Ascending aorta (tissue), 2 donors: ENCODE measurements at places on chromosomes 7 and 10. TPM values are rescaled to one million over a fixed set of nuclear protein-coding genes. Genes with fewer than 3 reads are reported as not detected.

Gene ZP3
- 1.1 TPM for total RNA-seq

Gene HEPACAM2
- total RNA-seq, result not detected

Gene LRIT1
- total RNA-seq, result not detected

Gene VSTM4
- total RNA-seq, result 17.7 TPM

Gene GPER1
- total RNA-seq, result 11.3 TPM

Gene MINDY4
- total RNA-seq, result 6.0 TPM

GRCh38 chr10:90856261-90856660, 1.6 kb downstream of the HTR7 start:
- peaks cover 5% of the 10 kb centered on the region for H3K4me1 ChIP-seq
- no peaks in the 10 kb centered on the region for H3K36me3 ChIP-seq
- no peak for DNase-seq
- no peak overlapping the region for H3K27ac ChIP-seq

DNA sequence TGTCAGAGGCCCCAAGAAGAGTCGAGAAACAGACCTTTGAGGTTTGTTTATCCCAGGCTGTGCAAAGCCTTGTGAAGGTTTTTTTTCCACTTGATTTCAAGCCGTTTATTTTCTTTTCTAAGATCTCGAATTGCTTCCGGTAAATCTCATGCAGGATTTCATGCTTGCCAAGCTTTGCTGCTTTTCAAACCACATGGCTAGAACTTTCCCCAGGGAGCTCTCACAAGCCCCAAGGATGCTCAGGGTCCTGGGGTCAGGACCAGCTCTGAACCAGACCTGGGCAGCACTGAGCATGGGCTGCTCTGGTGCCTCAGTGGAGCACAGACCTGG, 48.0 kb upstream of the AQP1 start:
- peak overlapping the region; percentile 66 for H3K27ac ChIP-seq
- H3K27me3 ChIP-seq, result no peaks in the 10 kb centered on the region
- peaks cover 11% of the 10 kb centered on the region for H3K36me3 ChIP-seq
- H3K4me1 ChIP-seq, result peaks cover 24% of the 10 kb centered on the region

DNA sequence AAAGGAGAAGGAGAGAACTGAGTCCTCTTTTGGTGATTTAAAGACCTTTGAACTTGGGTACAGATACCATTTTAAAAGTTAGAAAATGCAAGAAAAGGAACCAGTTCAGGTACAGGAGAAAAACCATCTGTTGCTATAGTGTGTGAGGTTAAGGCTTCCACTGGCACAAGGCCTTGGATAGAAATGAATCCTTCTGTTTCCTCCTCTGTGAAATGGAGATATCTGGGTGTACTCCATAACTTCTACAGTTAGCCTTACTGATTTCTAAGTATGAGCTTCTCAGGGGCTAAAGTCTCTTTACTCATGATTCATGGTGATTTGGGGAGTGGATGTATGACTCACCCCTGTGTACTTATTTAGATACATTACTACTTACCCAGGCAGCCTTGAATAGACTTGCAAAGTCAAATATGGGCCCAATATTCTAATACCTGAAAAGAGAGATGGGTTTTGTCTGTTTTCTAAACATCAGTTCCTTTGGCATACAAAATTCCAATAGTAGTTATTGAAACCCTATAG, 117.2 kb upstream of the ADO start:
- H3K36me3 ChIP-seq, result no peaks in the 10 kb centered on the region
- no peak overlapping the region for H3K27ac ChIP-seq
- H3K4me1 ChIP-seq, result no peaks in the 10 kb centered on the region
- no peak overlapping the region for H3K4me3 ChIP-seq

- no peaks in the 10 kb centered on the region for H3K4me1 ChIP-seq
- H3K36me3 ChIP-seq, result no peaks in the 10 kb centered on the region
- no peak overlapping the region for H3K4me3 ChIP-seq
- no peak for DNase-seq
- H3K27ac ChIP-seq, result no peak overlapping the region
- H3K27me3 ChIP-seq, result no peaks in the 10 kb centered on the region
Measured at GRCh38 chr10:99551158-99551557, 18.4 kb downstream of the NKX2-3 start.

DNA sequence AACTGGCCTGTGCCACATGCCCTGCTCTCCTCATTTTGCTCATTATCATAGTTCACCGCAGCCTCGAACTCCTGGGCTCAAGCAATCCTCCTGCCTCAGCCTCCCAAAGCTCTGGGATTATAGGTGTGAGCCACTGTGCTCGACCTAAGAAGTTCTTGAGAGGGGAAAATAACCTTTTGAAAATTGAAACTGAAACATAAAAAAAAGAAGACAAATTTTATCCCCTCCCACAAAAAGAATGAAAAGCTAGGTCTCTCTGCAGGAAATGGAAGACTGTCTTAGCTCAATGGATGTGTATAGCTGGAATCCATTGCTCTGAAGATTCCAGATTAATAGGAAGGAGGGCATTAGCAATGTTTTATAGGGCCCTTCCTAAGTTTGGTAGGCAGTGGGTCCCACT, 2.0 kb upstream of the EXOC6 start:
- H3K4me1 ChIP-seq, result no peaks in the 10 kb centered on the region
- H3K27ac ChIP-seq, result no peak overlapping the region
- H3K4me3 ChIP-seq, result no peak overlapping the region
- H3K36me3 ChIP-seq, result no peaks in the 10 kb centered on the region

- no peaks in the 10 kb centered on the region for H3K36me3 ChIP-seq
- no peaks in the 10 kb centered on the region for H3K27me3 ChIP-seq
- no peak overlapping the region for H3K27ac ChIP-seq
- DNase-seq, result no peak
- H3K4me3 ChIP-seq, result no peak overlapping the region
Measured at GRCh38 chr7:68245688-68246087, 1249.1 kb downstream of the TYW1 start.

DNA sequence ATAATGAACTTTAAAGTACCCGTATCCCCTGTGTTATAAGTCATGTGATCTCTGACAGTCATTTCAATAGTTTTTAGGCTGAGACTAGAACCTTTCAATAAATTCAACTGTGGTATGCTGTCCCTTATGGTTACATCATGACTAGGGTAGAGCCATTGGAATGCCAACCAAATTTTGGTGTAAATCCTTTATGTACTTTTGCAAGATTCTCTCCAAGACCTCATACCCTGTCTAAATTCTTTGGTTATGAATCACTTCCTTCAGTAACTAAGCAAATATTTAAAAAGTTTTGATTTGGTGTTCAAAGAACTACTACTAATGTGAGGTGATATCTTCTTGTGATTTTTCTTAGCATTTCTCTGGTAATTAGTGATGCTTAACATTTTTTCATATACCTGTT, 20.8 kb upstream of the OR6B1 start:
- no peaks in the 10 kb centered on the region for H3K4me1 ChIP-seq
- H3K4me3 ChIP-seq, result no peak overlapping the region
- no peaks in the 10 kb centered on the region for H3K36me3 ChIP-seq

GRCh38 chr10:108393089-108393488, 1228.6 kb upstream of the SORCS1 start:
- H3K27me3 ChIP-seq, result no peaks in the 10 kb centered on the region
- H3K4me3 ChIP-seq, result no peak overlapping the region
- no peaks in the 10 kb centered on the region for H3K4me1 ChIP-seq
- DNase-seq, result no peak
- no peaks in the 10 kb centered on the region for H3K36me3 ChIP-seq

DNA sequence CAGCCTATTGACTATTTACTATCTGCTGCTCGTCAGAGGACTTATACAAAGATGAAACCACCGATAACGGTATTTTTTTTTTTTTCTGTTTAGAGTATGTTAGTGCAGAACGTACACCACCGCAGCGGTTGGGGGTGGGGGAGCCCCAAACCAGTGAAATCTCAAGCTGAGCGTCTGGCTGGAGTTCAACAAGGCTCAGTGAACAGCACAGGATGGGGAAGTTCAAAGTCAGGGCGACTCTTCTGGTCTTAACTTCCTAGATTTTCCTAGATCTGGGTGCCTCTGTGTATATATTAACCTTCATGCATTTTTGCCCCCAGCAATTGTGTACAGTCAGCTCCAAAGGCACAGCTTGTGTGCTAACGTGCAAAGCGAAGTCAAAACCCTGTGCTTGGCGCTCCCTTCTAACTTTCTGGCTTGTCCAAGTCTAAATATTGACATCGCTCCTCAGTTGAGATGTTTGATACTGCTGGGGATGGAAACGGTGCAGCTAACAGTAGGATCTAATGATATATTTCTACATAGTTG, 1.1 kb downstream of the RHOBTB1 start:
- H3K36me3 ChIP-seq, result no peaks in the 10 kb centered on the region
- H3K4me3 ChIP-seq, result peak overlapping the region; percentile 94
- peak overlapping the region; percentile 100 for H3K27ac ChIP-seq
- no peak for DNase-seq
- no peaks in the 10 kb centered on the region for H3K27me3 ChIP-seq

- no peaks in the 10 kb centered on the region for H3K36me3 ChIP-seq
- no peaks in the 10 kb centered on the region for H3K27me3 ChIP-seq
- DNase-seq, result no peak
- peak overlapping the region; percentile 28 for H3K27ac ChIP-seq
- no peaks in the 10 kb centered on the region for H3K4me1 ChIP-seq
Measured at GRCh38 chr10:59372543-59372942, 10.2 kb upstream of the FAM13C start.

GRCh38 chr10:81116990-81117389, 579.3 kb downstream of the SH2D4B start:
- H3K4me1 ChIP-seq, result no peaks in the 10 kb centered on the region
- H3K4me3 ChIP-seq, result no peak overlapping the region
- no peaks in the 10 kb centered on the region for H3K36me3 ChIP-seq
- no peak overlapping the region for H3K27ac ChIP-seq
- no peaks in the 10 kb centered on the region for H3K27me3 ChIP-seq
- DNase-seq, result no peak

DNA sequence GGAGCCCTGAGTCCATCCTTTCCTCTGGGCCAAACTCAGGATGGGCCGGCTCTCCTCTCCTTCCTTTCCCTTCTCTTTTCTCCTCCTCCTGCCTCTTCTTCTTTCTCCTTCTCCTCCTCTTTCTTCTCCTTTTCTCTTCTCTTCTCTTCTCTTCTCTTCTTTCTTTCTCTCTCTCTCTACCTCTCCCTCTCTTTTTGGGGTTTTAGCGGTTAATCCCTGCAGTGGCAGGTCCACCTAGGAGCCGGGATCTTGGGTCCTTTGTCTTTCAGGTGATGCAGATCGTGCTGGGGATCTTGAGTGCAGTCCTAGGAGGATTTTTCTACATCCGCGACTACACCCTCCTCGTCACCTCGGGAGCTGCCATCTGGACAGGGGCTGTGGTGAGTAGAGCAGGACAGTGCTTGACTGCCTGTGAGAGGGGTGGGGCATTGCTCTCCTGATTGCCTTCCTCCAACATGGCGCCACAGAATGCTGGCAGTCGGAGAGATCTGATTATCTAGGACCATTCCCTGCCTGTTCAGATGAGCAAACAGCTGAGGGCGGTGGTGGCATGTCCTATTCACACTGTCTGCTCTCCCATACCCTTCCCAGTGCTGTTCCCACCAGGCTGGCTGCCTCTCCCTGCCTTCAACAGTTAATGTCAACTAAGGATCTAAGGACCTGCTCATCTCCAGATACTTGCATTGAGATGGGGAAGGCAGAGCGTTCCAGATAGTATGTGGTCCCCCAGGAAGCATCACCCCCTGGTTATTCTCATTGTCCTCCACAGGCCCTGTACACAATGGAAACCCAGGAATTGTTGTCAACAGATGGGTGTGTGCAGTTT, 1.6 kb downstream of the TMEM176A start:
- peaks cover 10% of the 10 kb centered on the region for H3K27me3 ChIP-seq
- no peak overlapping the region for H3K4me3 ChIP-seq
- H3K27ac ChIP-seq, result no peak overlapping the region

DNA sequence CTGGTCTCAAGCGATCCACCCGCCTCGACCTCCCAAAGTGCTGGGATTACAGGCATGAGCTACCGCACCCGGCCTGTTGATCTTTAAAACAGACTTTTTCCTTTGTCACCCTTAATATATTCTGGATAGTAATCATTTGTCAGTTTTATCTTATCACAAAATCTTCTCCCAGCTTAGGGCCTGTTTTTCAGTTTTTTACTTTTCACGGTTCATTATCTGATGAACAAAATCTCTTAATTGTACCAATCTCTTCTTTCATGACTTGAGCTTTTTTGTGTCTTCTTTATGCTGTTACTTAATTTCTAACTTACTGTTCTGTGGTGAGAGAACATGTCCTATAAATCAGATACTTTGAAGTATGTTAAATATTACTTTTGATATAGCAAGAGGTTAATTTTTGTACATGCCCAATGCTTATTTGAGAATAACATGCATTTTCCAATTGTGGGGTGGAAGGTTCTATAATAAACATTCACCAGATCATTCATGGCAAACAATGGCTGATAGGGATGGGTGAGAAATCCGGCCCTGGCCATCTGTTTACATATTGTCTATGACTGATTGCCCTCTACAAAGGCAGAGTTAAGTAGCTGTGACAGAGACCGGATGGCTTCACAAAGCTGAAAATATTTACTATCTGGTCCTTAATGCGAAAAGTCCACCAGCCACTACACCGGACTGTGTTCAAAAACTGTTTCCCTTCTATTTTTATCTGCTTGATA, 5.3 kb downstream of the PAPOLB start:
- no peak overlapping the region for H3K27ac ChIP-seq
- no peaks in the 10 kb centered on the region for H3K36me3 ChIP-seq
- H3K4me3 ChIP-seq, result no peak overlapping the region
- no peak for DNase-seq
- H3K4me1 ChIP-seq, result no peaks in the 10 kb centered on the region
- H3K27me3 ChIP-seq, result no peaks in the 10 kb centered on the region

GRCh38 chr10:34701194-34701593, 113.9 kb downstream of the PARD3 start:
- no peak overlapping the region for H3K27ac ChIP-seq
- no peaks in the 10 kb centered on the region for H3K27me3 ChIP-seq
- no peaks in the 10 kb centered on the region for H3K36me3 ChIP-seq
- H3K4me3 ChIP-seq, result no peak overlapping the region
- no peak for DNase-seq

DNA sequence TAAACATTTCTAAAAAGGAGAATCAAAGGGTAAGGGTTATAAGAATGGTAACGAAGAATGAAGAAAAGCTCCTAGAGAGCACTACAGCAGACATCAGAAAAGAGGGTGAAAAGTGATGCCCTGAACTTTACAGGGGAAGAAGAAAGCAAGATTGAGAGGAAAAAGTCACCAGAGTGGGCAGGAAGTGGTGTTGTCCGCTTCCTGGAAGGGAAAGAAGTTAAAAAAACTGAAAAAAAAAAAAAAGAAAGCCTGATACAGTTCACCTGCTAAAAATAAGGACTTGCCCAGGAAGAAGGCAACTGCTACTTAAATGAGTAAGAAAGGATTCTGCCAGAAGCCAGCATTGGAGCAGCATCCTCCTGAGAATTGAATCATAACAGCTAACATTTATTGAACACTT, 330.1 kb upstream of the PHF14 start:
- H3K4me1 ChIP-seq, result no peaks in the 10 kb centered on the region
- no peak overlapping the region for H3K4me3 ChIP-seq
- no peak for DNase-seq

DNA sequence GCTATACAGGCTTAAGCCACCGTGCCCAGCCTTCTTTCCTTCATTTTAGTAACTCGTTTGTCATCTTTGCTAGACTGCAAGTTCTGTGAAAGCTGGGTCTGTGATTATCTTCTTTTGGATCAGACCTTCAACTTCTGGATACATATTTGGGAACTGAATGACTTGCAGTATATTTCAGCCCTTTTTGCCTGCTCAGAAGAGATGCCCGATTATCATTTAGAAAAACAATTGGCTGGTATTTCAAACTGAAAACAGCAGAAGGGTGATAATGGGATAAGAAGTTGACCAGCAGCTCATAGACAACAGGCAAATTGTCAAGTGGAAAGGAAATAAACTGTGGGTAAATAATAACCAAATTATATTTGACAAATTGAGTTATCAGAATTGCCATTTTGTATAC, 14.6 kb downstream of the RSBN1L start:
- no peaks in the 10 kb centered on the region for H3K27me3 ChIP-seq
- H3K27ac ChIP-seq, result no peak overlapping the region
- peaks cover 5% of the 10 kb centered on the region for H3K36me3 ChIP-seq

- no peaks in the 10 kb centered on the region for H3K27me3 ChIP-seq
- no peaks in the 10 kb centered on the region for H3K36me3 ChIP-seq
- DNase-seq, result no peak
- no peak overlapping the region for H3K27ac ChIP-seq
Measured at GRCh38 chr7:26091933-26092332, 60.1 kb upstream of the NFE2L3 start.
